ENCODE measurements at places on chromosomes 7 and 10.

- DNase-seq: no peak
These were observed 450.7 kb downstream of the KCNMA1 start for GRCh38 chr10:77186936-77187335.

DNA sequence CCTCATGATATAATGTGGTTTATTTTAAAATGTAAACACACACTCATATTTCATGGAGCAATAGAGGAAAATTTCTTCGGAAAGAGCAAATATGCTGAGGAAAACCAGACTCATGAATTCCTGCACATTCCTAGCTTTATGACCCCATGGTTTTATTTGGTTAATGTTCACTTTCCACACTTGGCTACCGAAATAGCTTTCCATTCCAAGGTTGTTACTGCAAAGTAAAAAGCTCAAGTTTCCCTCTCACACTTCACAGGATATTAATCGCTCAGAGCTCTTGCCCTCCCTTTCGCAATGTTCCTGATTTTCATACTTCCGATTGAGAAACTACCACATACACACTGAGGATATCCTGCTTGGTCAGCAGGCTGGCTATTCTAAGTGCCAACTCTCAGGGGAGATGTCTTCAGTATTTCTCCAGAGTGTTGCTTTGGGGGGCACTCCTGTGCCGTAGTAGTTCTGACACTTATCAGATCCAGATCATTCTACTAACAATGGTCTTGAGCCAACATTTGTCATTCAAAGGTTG lies 77.5 kb upstream of the STEAP1B start:
- no peak for DNase-seq

GRCh38 chr10:43137717-43138020 lies 576 bp upstream of the CSGALNACT2 start:
- no peak for DNase-seq

DNA sequence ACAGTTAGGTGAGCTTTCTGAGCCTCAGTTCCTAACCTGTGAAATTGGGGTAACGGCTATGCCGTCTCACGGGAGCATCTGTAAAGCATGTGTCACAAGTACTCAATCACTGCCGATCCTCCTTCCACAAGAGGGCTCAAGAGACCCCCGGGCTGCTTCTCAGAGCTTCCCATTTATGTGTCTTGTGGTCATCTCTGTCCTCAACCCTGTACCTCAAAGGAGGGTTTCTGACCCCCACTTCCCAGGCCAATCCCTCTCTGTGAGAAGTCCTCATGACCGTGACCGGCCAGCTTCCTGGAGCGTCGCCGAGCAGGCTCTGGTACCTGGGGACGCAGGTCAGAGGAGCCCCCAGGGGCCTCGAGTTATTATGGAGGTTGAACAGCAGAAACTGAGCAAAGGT lies 510 bp upstream of the TRPV5 start:
- DNase-seq: no peak

DNA sequence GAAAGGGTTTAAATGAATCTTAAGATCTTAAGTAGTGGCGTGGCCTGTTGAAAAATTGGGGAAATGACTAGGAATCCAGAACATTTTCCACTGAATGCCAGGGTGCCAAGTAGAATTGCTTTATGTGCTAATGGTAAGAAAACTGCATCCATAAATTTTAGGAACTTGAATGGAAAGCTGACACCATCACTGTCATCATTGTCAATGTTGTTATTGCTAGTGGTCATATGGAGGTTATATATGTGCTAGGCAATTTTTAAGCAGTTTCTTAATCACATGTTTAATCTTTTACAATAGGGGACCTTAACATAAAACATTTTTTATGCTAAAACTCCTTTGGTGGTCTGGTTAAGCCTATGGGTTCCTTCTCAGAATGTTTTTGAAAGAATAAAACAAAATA lies 13.1 kb downstream of the MARCHF5 start:
- DNase-seq: no peak

DNA sequence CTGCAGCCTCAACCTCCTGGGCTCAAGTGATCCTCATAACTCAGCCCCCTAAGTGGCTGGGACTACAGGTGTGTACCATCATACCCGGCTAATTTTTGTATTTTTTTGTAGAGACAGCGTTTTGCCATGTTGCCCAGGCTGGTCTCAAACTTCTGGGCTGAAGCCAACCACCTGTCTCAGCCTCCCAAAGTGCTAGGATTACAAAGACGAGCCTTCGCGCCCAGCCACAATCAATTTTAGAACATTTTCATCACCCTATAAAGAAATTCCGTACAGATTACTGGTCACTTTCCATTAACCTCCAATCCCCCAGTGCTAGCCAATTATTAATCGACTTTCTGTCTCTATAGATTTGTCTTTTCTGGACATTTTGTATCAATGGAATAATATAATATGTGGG lies 32.3 kb upstream of the PALS2 start:
- no peak for DNase-seq

DNA sequence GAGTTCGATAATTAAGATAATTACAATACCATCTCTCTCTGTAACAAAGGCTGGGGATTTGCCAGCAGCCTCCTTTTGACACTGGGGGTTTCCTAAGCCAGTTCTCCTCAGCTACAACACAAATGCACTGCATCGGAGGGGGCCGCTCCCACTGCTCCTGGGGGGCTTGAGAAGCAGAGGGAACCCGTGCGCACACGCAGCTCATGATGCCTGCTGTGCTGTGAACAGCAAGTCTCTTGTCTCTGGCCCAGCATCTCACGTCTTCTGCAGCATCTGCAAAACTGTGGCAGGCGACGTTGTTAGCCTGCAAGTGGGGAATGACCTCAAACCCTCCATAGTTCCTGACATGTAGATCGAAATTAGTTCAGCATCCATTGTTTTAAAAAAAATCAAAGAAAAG lies 5.5 kb downstream of the VIPR2 start:
- DNase-seq: no peak

GRCh38 chr7:5780801-5781496 lies 514 bp downstream of the RNF216 start:
- peak; percentile 0 for DNase-seq

- no peak for DNase-seq
These were observed 183.2 kb upstream of the PTPRZ1 start for GRCh38 chr7:121689749-121690148.

- DNase-seq: no peak
These were observed 165.7 kb downstream of the SEMA3D start for GRCh38 chr7:85021101-85021704.
